Activated CD8-positive, alpha-beta memory T cell treated with anti-CD3 and anti-CD28 coated beads for 1 hour (primary cell): ENCODE measurements at places on chromosomes 11 and 22.

GRCh38 chr11:37320921-37321320 is 722.9 kb upstream of the RAG2 start:
- DNase-seq = no peak

GRCh38 chr11:117984476-117984875 is 1.7 kb upstream of the IL10RA start:
- DNase-seq = no peak

- no peak for DNase-seq
Observed at GRCh38 chr11:102389253-102389652, 42.2 kb downstream of the BIRC2 start.

DNA sequence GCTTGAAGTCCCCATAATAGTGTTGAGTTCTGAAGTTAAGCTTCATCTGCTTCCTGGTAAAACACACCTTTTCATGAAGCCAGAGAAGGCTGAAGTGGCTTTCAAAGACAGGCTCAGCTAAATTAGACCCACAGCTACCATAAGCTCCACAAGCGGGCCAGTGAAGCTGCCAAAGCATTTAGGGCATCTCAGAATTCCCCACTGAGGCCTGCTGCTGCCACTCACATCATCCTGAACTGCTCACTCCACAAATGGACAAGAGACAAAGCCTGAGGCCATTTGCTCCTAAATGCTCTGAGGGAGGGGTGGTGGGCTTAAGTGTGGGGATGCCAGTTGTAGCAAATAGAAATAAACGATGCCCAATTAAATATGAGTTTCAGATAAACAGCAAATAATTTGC is 14.6 kb downstream of the CCDC83 start:
- no peak for DNase-seq

GRCh38 chr11:639332-639955 is 2.4 kb downstream of the DRD4 start:
- DNase-seq = no peak

DNA sequence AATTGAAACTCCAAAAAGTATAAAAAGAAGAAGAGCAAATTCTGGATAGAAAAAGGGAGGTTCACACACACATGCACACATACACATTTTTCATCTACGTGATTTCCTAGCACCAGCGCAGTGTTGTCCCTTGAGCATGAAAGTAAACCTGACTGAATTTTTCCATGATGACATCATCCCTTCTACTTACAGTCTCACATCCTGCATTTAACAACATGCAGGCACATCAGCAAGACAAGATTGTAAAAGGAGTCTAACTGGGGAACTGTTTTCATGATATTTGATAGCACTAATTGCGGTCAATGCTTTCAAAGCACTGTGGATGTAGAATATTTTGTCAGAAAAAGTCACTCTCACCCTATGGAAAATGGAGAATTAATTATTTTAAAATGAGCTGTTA is 36.6 kb downstream of the GAS2 start:
- no peak for DNase-seq

GRCh38 chr11:63459586-63459985 is 31.4 kb downstream of the PLAAT5 start:
- DNase-seq = no peak

DNA sequence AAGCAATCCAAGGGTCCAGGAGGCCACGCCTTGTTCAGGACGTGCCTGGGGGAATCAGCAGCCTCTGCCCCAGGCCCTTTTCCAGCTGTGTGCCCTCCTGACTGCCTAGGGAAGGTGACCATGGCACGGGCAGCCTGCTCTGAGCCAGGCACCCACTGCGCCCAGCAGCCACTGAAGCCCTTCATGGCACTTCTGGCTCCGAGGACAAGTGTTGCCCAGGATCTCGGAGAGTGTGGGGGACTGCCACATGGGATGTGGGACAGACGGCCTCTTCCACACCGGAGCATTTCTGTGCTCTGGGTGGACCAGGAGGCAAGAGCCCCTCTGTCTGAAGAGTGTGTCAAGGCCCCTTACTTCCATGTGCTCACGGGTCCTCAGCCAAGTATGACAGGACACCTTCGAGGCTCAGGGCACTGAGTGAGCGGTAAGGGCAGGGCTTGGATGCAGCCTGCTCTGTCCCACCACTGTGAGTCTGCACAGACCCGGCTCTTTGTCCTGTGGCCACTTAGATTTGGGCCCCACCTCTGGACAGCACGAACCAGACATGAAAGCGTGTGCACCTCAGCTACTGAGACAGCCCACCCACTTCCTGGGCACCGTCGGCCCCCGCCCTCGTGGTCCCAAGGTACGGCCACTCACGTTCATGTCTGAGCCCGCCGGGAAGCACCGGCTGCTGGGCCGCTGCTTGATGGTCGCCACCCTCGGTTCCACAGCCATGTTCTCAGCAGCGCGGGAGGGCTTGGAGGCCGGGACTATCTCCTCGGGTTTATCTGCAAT is 93.6 kb downstream of the CTTN start:
- no peak for DNase-seq

- no peak for DNase-seq
Observed at GRCh38 chr22:44523981-44524759, 26.1 kb upstream of the RTL6 start.

DNA sequence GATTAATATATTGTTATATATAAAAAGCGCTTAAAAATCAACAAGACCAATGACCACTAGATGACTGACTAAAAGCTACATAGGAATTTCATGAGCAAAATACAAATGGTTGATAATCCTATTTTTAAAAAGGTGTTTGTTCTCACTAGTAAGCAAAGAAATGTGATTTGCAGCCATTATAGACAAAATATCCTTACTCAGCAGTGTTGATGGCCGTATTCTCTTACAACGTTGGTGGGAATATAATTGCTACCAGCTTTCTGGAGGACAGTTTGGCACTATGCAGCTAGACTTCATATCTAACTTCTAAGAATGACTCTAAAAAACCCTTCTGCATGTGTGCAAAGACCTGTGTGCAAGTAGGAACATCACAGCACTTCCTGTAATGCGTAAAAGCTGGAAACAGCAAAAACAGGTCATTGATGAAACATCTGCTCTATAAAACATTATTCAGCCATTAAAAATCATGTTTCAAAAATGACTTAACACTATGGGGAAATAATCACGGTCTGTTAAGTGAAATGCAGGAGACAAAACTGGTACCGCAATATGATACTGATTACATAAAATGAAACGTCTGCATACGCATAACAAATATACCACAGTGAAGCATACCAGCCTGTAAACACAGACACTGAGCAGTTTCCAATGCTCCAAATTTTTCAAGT is 70.1 kb upstream of the LINC01488 start:
- no peak for DNase-seq

GRCh38 chr22:20909543-20910303 is 7.5 kb upstream of the CRKL start:
- no peak for DNase-seq

- no peak for DNase-seq
Observed at GRCh38 chr11:113019711-113020110, 58.5 kb downstream of the NCAM1 start.

GRCh38 chr11:69656536-69657455 is 15.8 kb downstream of the CCND1 start:
- DNase-seq = no peak

DNA sequence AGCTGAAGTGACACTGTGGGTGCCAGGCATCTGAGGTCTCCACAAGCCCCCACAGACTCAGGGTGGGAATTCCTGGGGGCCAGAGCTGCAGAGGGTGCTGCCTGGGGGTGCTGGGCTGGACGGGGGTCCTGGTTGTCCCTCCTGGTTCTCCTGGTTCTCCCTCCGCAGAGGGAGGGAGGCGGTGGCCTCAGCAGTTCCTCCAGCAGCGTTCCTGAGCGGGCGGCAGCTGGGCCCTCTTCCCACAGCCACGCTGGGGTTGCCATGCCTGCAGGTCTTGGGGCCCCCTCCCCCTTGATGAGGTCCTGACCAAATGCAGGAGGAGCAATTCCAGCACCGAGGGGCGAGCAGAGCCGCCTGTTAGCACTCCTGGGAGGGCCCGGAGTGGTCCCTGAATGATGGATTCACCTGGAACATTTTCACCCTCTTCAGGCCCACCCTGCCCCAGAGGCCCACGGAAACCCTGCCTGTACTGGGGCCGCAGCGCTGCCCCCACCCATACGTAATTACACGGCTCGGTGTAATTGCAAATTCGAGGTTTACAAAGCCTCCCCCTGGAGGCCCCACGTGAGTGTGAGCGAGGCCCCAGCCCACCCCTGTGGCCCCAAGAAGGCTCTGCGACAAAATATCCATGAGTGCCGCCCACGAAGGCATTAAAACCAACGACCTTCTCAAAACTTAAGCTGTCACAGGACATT is 635 bp downstream of the C11orf21 start:
- DNase-seq = no peak

GRCh38 chr22:29167032-29167911 is 38.4 kb upstream of the EMID1 start:
- no peak for DNase-seq

DNA sequence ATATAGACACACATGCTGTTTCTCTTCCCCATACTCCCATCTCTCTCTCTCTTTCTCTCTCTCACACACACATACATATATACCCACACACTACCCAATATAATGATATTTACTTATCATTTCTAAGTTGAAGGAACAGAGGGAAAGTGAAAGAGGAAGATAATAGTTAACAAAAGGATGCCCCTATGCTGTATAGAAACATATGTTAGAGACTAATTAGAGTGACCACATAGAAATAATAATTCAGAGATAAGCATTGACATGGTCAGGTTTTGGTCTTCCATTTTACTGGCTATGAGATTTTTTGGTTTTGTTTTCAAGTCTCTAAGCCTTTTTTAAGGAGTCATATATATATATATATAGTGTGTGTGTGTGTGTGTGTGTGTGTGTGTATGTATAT is 445.7 kb upstream of the CHORDC1 start:
- no peak for DNase-seq

DNA sequence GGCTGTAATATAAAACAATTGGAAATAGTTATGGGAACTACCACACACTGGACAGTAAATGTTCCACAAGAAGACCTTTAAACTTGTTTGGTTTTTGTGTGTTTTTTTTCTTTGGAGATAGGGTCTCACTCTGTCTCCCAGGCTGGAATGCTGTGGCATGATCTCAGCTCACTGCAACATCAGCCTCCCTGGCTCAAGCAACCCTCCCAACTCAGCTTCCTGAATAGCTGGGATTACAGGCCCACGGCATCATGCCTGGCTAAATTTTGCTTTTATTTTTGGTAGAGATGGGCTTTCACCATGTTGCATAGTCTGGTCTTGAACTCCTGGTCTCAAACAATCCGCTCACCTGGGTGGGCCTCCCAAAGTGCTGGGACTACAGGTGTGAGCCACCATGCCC is 121.0 kb downstream of the MPPED2 start:
- no peak for DNase-seq

GRCh38 chr11:61417670-61418069 is 12.1 kb downstream of the CPSF7 start:
- DNase-seq = no peak

GRCh38 chr11:8768625-8769333 is 86.2 kb downstream of the RPL27A start:
- DNase-seq = no peak
